ENCODE measurements at places on chromosomes 4 and X. TPM values are rescaled to one million over a fixed set of nuclear protein-coding genes. Genes with fewer than 3 reads are reported as not detected.

Gene APELA
- total RNA-seq = not detected

Gene FABP2
- total RNA-seq = not detected

Gene TDO2
- total RNA-seq = not detected

Gene XKRX
- total RNA-seq = not detected

Gene ARR3
- total RNA-seq = not detected

Gene SLC25A14
- total RNA-seq = 12.9 TPM

Gene PSAPL1
- total RNA-seq = not detected

Gene MAML3
- 7.2 TPM for total RNA-seq

Gene XAGE2
- total RNA-seq = not detected

Gene F8A1
- total RNA-seq = 34.0 TPM

Gene SLITRK4
- total RNA-seq = 2.1 TPM

Gene MSANTD1
- total RNA-seq = 0.55 TPM

Gene ARMCX1
- total RNA-seq = 36.0 TPM

Gene ZFP92
- total RNA-seq = 1.6 TPM

Gene MAOA
- 3.4 TPM for total RNA-seq

Gene RHOH
- not detected for total RNA-seq

Gene TBC1D9
- total RNA-seq = 46.5 TPM

Gene PAK3
- total RNA-seq = 0.46 TPM

Gene PDE6B
- 2.3 TPM for total RNA-seq

Gene ODAPH
- total RNA-seq = not detected

Gene COL4A6
- 4.5 TPM for total RNA-seq

Gene UGT2B10
- not detected for total RNA-seq

Gene RTL3
- total RNA-seq = 0.28 TPM

Gene SLC2A9
- total RNA-seq = 0.72 TPM

Gene CTAG1A
- total RNA-seq = not detected

Gene PCYT1B
- 3.1 TPM for total RNA-seq

Gene MND1
- 2.2 TPM for total RNA-seq

Gene KDR
- total RNA-seq = 0.67 TPM

Gene NEUROG2
- not detected for total RNA-seq

Gene MAGEA1
- total RNA-seq = not detected

Gene ZMAT1
- 4.7 TPM for total RNA-seq

Gene GABRE
- 1.0 TPM for total RNA-seq

Gene TRPC5OS
- total RNA-seq = not detected

Gene XPNPEP2
- not detected for total RNA-seq

Gene NEXMIF
- not detected for total RNA-seq

Gene RBMXL3
- not detected for total RNA-seq

Gene NKX6-1
- 0.49 TPM for total RNA-seq

Data from chondrocyte (in vitro differentiated cells).